ENCODE measurements at places on chromosomes 1 and 21.

GRCh38 chr1:151581451-151581850 is 30.4 kb upstream of the SNX27 start:
- no peak for DNase-seq

DNA sequence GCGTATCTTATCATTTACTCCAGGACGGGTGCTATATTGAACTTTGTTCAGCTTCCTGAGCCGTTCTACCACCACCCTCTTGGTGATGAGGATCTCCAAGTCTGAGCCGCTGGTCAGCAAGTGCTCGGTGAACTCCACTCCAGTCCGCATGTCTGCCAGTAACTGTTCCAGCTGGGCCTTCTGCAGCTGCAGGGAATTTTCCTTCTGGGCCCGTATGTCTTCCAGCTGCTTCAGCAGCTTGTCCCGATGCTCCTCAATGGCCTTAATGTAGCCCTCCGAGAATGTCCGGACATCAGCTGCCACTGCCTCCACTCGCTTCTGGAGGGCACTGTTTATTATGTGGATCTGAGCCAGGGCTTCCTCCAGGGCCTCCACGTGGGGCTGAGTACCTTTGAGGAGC is 3.4 kb downstream of the TRIM45 start:
- no peak for DNase-seq

GRCh38 chr1:147849098-147849895 is 53.3 kb upstream of the GJA8 start:
- no peak for DNase-seq

DNA sequence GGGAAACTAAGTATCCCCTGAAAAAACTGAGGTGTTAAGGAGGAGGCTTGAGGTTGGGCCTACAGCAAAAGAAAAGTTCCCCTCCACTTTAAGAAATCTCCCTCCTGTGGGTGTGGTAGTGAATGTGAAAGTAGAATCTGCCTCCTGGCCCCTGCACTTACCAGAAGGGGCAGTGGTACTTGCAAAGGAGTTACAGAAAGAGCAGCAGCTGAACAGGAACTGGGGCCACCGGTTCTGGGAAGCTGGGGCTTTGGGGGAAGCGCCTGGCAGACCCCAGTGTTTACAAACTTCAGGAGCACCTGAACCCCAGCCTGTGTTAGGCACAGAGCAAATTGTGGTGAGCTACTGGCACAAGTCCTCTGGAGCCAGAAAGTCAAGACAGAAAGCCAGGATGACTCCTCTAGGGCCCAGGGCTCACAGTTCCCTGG is 250.2 kb upstream of the FGGY start:
- DNase-seq = no peak

DNA sequence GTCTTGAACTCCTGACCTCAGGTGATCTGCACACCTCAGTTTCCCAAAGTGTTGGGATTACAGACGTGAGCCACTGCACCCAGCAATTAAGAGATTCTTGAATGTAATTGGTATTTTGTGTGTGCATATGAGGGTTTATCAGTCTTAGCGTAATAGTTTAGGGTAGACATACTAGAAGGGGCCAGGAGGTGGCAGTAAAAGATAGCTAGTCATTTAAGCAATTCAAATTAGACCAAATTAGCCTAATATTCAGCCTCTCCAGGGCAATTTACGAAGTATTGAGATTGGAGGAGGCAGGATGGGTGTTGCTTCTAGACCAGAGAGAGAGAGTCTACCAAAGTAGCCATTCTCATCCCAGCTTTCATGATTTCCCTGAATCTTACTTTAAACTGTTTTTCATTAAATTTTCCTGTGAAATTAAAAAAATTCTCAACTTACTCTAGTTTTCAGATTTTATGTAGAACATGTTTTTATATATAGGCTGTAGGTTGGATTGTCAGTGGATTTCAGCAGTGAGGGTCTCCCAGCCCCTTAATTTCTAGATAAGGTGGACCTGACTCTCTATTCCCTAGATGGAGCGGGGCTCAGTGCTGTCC is 119.7 kb downstream of the HHAT start:
- DNase-seq = no peak

- no peak for DNase-seq
These were observed 37.5 kb downstream of the IGSF21 start for GRCh38 chr1:18144916-18145647.

DNA sequence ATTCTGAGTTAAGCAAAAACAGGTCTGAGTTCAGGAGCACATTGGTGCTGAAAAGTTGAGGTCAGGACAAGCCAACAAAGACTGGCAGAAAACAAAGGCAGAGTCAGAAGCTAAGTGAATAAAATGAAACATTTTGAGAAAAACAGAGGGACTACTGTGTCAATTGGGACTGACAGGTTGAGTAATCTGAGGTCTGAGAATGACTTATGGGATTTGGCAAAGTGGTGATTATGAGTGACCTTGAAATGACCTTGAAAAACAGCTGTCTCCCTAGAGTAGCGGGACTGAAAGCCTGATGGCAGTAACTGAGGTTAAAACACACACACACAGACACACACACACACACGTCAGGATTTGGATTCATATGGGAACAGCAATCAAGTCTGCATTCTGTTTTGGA is 8.8 kb upstream of the COG2 start:
- DNase-seq = no peak

DNA sequence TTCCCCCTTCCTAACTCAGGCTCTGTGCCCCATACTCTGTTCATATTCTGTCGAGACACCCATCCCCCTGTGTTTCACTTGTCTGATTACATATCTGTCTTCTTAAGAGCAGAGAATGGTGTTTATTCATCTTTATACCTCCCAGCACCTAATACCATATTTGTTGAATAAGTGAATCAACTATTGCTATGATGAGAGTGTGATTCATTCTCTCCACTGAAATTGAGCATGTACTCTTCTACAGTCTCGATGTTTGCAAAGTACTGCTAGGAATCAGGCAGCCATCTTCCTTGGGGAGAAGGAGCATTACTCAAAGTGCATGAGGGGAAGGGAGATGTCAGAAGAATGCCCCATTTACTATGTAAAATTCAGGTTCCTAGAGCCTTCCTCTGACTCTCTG is 27.0 kb downstream of the TBX15 start:
- no peak for DNase-seq

DNA sequence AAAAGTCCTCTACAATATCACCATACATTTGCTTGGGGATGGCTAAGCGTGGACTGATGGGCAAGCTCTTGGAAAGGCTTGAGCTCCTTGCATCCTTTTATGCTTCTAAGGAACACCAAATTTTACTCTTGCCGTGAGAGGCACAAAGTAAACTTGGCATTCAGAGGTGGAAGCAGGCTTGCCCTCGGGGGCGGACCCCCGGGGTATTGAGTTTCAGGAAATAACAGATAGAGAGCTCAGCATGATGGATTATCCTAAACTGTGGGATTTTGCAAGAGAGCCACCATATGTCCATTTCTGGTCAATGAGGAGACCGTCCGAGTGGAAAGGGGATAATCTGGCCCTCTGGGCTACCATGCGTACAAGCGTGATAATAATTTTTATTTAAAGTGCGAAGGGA is 14.0 kb downstream of the IFI16 start:
- no peak for DNase-seq

GRCh38 chr21:39502631-39503030 is 50.9 kb downstream of the SH3BGR start:
- DNase-seq = no peak

DNA sequence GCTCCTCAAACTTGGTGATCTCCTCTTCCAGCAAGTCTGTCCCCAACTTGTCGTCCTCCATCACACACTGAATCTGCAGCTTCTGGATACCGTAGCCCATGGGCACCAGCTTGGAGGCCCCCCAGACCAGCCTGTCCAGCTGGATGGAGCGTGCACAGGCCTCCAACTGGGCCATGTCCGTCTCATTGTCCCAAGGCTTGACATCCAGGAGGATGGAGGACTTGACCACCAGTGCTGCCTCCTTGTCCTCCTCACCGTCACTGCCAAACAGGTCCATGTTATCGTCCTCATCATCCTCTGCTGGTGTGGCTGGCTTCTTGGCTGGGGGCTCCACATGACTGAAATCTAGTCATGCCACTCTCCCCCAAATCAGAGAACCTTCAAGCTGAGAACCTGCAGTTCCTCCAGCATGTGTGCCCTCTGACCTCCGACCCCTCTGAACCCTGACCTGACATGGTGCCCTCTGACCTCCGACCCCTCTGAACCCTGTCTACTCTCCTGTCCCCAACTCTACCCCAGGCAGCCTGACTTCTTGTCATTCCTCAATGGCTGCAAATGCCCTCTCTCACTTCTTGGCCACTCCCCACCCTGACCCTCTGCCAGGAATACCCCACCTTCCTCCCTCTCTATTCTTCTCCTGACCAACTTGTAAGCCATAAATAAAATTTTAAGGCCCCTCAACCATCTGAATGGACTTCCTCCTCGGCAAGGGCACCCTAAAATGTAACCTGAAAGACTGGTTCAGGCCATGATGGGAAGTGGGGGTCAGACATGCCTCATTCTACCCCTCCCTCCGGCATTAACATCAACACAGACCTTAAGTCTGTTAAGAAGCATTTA is 275.7 kb upstream of the C1orf174 start:
- no peak for DNase-seq

GRCh38 chr21:27366646-27367235 is 399.9 kb upstream of the ADAMTS5 start:
- no peak for DNase-seq

GRCh38 chr1:177934461-177934860 is 35.4 kb downstream of the SEC16B start:
- DNase-seq = no peak

- DNase-seq = no peak
These were observed 21.1 kb downstream of the PLA2G4A start for GRCh38 chr1:186849826-186850225.

DNA sequence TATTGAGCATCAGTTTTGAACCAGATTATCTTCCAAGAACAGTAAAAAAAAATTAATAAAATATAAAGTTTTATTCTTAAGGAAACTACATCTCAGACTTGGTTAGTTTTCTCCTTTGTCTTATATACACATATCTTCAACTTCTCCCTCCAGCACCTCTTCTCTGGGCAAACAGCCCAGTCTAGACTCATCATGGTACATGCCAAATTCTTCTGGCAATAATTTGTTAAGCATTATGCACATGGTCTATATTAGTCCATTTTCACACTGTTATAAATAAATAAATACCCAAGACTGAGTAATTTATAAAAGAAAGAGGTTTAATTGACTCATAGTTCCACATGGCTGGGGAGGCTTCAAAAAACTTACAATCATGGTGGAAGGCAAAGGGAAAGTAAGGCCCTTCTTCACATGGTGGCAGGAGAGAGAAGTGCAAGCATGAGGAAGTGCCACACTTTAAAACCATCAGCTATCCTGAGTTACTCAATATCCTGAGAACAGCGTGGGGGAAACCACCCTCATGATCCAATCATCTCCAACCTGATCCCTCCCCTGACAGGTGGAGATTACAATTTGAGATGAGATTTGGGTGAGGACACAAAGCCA is 108.7 kb upstream of the RNPC3 start:
- no peak for DNase-seq

DNA sequence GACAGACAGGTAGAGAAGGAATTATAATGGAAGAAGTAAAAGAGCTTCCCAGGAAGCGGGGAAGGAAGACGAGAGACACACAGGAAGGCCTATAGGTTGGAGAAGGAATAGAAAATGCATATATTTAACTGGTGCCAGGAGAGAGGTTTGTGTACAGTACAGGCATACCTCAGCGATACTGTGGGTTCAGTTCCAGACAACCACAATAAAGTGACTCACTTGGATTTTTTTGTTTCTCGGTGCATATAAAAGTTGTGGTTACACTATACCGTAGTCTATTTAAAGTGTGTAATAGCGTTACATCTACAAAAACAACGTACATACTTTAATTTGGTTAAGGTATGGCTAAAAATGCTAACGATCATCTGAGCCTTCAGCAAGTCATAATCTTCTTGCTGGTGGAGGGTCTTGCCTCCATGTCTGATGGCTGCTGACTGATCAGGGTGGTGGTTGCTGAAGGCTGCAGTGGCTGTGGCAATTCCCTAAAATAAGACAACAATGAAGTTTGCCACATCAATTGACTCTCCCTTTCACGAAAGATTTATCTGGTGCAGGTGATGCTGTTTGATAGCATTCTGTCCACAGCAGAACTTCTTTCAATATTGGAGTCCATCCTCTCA is 16.0 kb downstream of the YARS1 start:
- no peak for DNase-seq

DNA sequence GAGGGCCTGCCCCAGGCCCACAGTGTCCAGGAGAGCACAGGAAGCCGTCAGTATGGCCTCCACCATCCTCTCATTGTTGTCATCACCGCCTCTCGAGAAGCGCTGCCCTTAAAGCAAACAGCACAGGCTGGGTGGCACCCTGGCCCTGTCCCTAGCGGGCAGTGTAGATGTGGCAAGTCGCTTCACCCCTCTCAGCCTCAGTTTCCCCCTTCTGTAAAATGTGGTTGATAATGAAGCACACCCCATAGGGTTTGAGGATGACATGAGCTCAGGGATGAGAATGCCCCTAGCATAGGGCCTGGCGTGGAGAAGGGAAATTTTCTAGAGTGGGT is 13.4 kb downstream of the PLA2G2F start:
- DNase-seq = no peak

GRCh38 chr1:119549719-119550132 is 42.7 kb downstream of the HSD3B1 start:
- no peak for DNase-seq

DNA sequence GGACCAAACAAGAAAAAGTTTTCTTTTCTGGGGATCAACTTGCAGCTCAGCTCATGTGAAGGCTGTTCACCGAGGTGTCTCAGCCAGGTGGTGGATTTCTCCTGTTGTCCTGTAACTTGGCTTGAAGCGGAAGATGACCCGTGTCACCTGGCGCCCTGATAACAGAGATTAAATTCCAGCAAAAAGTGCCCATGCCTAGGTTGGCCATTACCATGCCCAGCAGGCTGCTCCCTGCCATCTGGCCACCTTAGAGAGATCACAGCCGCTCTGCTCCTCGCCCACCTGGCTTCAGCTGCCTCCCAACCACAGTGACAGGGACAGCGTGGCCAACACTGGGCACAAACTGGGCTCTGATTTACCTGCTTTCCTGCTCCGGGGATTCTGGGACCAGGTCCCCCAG is 149.5 kb downstream of the ZBTB18 start:
- DNase-seq = no peak

- DNase-seq = no peak
These were observed 256.8 kb upstream of the C1orf105 start for GRCh38 chr1:172163498-172164215.

DNA sequence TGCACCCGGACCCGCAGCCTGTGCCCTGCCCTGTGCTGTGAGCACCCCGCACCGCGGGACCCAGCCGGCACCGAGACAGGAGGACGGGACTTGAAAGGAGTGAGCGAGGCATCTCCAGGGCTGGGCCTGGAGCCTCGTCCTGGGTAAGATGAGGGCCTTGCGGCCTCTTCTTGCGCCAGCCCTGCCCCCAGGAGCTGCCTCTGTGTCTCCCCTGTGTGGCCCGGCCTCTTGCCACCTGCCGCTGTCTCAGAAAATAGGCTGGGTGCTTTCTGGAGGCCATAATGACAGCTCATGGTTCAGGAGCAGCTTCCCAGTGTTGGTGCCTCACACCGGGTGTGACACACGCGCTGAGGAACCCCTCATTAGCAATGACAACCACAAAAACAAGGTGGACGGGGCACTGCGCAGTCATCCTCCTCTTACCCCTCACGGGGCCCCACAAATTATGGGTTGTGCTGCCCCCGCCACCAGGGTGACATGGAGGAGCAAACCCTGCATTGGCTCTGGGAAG is 161.5 kb upstream of the C1orf174 start:
- DNase-seq = no peak

GRCh38 chr21:45988366-45989347 is 7.1 kb downstream of the COL6A1 start:
- DNase-seq = no peak

Data from stimulated activated CD4-positive, alpha-beta T cell treated with anti-CD3 and anti-CD28 coated beads, Interleukin-1b, Interleukin-23, amount 100 ng/mL, for 24 hours (primary cell).